ENCODE measurements at places on chromosomes 2 and 18.

- H3K4me1 ChIP-seq, result no peaks in the 10 kb centered on the region
- H3K36me3 ChIP-seq, result no peaks in the 10 kb centered on the region
- no peak for ATAC-seq
- H3K4me3 ChIP-seq, result no peak overlapping the region
- no peaks in the 10 kb centered on the region for H3K27me3 ChIP-seq
Observed at GRCh38 chr2:136858656-136859055, 93.3 kb downstream of the THSD7B start.

DNA sequence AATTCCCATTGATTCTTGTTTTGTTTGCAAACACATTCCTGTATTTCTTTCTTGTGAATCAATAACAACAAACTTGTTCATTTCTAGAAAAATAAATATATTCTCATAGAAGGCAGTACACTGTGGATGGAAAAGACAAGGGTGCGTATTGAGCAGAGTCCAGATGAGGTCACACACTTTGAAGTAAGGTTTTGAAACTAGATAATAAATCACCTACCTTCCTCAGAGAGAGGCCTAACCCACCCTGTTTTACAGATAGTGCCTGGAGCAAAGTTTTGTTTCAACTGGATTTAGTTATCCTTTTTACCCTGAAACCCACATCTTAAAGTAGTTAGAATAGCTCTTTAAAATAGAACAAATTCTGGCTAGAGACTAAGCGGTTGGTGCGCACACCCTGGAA, 137.1 kb upstream of the PIEZO2 start:
- H3K4me3 ChIP-seq, result no peak overlapping the region
- H3K36me3 ChIP-seq, result no peaks in the 10 kb centered on the region
- no peaks in the 10 kb centered on the region for H3K27me3 ChIP-seq
- H3K27ac ChIP-seq, result no peak overlapping the region
- no peaks in the 10 kb centered on the region for H3K4me1 ChIP-seq

DNA sequence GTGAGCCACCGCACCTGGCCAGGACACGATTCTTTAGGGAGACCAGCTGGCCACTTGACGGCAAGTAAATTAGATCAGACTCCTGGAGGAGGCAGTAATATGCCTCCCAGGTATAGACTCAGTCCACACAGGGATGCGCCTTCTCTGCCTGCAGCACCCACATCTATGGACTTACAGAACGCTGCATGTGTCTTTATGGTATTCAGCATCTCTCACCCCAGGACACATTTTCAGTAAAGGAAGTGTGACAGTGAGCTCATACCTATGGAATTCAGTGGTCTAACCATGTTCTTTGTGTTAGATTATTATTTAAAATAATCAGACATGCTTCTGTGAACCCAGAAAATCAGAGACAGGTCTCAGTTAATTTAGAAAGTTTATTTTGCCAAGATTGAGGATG, 5.9 kb upstream of the NARS1 start:
- no peak overlapping the region for H3K4me3 ChIP-seq
- no peaks in the 10 kb centered on the region for H3K27me3 ChIP-seq
- peaks cover 6% of the 10 kb centered on the region for H3K36me3 ChIP-seq
- H3K27ac ChIP-seq, result no peak overlapping the region
- H3K4me1 ChIP-seq, result peaks cover 15% of the 10 kb centered on the region
- ATAC-seq, result no peak

DNA sequence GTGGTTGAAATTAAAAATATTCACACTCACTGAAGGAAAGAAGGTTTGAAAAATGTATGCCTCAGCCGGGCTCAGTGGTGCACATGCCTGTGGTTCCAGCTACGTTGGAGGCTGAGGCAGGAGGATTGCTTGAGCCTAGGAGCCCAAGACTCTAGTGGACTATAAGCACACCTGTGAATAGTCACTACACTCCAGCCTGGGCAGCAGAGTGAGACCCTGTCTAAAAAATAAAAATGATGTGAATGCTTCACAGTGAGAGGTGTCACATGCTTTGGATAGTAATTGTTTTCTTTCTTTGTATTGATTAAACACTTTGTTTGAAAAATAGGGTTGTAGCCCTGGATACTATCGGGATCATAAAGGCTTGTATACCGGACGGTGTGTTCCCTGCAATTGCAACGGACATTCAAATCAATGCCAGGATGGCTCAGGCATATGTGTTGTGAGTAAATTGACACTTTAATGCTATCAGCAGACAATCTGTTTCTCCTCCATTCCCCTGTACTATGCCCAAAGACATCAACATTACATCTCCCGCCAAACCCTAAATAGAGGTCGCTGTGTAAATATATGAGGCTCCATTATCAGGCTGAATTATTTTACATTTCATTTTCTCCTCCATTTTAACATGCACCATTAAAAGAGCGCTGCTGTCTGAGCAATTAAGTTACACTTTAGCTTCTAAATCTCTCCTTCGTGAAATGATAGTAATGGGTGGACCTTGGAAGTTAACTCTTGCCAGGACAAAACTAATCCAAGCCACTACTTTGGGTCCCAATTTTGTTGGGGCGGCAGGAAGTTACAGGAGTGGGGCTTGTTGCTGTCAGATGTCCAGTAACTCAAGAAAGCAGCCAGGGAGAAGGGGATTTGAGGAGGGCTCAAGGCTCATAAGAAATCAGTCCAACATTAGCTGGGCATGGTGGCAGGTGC, 138.3 kb upstream of the TTC39C start:
- H3K27me3 ChIP-seq, result peaks cover 17% of the 10 kb centered on the region
- no peak overlapping the region for H3K27ac ChIP-seq
- peaks cover 17% of the 10 kb centered on the region for H3K4me1 ChIP-seq
- no peak overlapping the region for H3K4me3 ChIP-seq
- no peak for ATAC-seq
- H3K36me3 ChIP-seq, result no peaks in the 10 kb centered on the region

DNA sequence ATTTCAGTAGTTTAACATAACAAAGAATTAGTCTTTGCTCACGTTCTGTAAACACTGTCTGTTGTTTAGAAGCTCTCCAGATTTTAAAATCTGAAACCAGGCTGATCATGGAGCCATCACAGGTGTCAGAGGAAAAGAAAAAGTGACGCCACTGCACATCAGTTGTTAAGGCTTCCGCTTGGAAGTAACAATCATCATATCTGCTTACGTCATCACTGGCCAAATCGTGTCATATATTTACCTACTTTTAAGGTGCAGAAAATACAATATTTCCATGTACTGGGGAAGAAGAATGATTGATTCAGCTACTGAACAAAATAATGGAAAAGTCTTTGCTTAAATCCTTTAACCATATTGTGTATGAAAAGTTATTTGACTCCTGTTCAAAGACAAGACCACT, 382.6 kb upstream of the MC4R start:
- no peak overlapping the region for H3K4me3 ChIP-seq
- H3K4me1 ChIP-seq, result no peaks in the 10 kb centered on the region
- ATAC-seq, result no peak
- H3K36me3 ChIP-seq, result no peaks in the 10 kb centered on the region
- no peak overlapping the region for H3K27ac ChIP-seq
- H3K27me3 ChIP-seq, result no peaks in the 10 kb centered on the region

- ATAC-seq, result no peak
- H3K4me3 ChIP-seq, result no peak overlapping the region
- no peak overlapping the region for H3K27ac ChIP-seq
- no peaks in the 10 kb centered on the region for H3K4me1 ChIP-seq
Observed at GRCh38 chr2:71898375-71898774, 249.3 kb downstream of the CYP26B1 start.

- ATAC-seq, result no peak
- H3K36me3 ChIP-seq, result no peaks in the 10 kb centered on the region
- H3K4me1 ChIP-seq, result no peaks in the 10 kb centered on the region
- no peak overlapping the region for H3K27ac ChIP-seq
- no peak overlapping the region for H3K4me3 ChIP-seq
Observed at GRCh38 chr18:46302528-46303485, 198.6 kb downstream of the HAUS1 start.

GRCh38 chr2:18514526-18515461, 45.7 kb downstream of the RDH14 start:
- peaks cover 34% of the 10 kb centered on the region for H3K27me3 ChIP-seq
- no peak overlapping the region for H3K27ac ChIP-seq
- no peak for ATAC-seq
- H3K36me3 ChIP-seq, result no peaks in the 10 kb centered on the region
- no peak overlapping the region for H3K4me3 ChIP-seq
- H3K4me1 ChIP-seq, result no peaks in the 10 kb centered on the region

GRCh38 chr2:86825693-86826381, 35.1 kb upstream of the CD8A start:
- peaks cover 21% of the 10 kb centered on the region for H3K27me3 ChIP-seq
- ATAC-seq, result no peak
- peaks cover 5% of the 10 kb centered on the region for H3K36me3 ChIP-seq
- H3K4me1 ChIP-seq, result no peaks in the 10 kb centered on the region
- H3K27ac ChIP-seq, result no peak overlapping the region

- no peak for ATAC-seq
- H3K4me1 ChIP-seq, result peaks cover 29% of the 10 kb centered on the region
- peak overlapping the region; percentile 92 for H3K27ac ChIP-seq
- H3K4me3 ChIP-seq, result no peak overlapping the region
Observed at GRCh38 chr2:191152482-191153240, 1.9 kb upstream of the STAT4 start.

GRCh38 chr2:100683231-100683630, 120.4 kb downstream of the PDCL3 start:
- peaks cover 25% of the 10 kb centered on the region for H3K27me3 ChIP-seq
- no peaks in the 10 kb centered on the region for H3K36me3 ChIP-seq
- ATAC-seq, result no peak
- H3K27ac ChIP-seq, result no peak overlapping the region
- no peak overlapping the region for H3K4me3 ChIP-seq

DNA sequence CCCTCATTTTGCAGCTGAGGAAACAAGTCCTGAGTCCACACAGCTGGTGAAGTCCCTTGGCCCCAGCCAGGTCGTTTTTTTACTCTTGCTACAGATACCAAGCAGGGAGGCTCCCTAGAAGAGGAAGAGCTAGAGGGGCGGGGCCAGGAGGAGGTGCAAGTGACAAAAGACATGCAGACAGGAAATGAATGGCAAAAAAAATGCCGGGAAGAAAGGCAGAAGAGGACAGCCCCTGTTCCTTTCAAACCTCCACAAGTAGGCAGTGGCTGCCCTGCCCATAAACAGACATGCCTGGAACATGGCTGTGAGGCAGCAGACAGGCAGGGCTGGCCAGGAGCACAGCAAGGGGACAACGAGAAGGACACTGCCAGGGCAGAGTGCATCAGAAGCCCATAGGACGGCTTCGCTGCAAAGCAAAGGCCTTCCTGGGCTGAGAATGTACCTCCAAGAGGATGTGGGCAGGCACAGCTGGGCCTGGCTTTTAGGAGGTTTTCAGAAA, 108.7 kb downstream of the ZBTB7C start:
- no peaks in the 10 kb centered on the region for H3K36me3 ChIP-seq
- no peak overlapping the region for H3K4me3 ChIP-seq
- peaks cover 7% of the 10 kb centered on the region for H3K4me1 ChIP-seq

- H3K27me3 ChIP-seq, result no peaks in the 10 kb centered on the region
- peaks cover 36% of the 10 kb centered on the region for H3K36me3 ChIP-seq
- H3K4me3 ChIP-seq, result no peak overlapping the region
- ATAC-seq, result peak; percentile 34
- peaks cover 49% of the 10 kb centered on the region for H3K4me1 ChIP-seq
- H3K27ac ChIP-seq, result no peak overlapping the region
Observed at GRCh38 chr2:111167076-111167862, 46.6 kb downstream of the BCL2L11 start.

GRCh38 chr2:152573168-152573567, 144.1 kb downstream of the PRPF40A start:
- H3K4me1 ChIP-seq, result no peaks in the 10 kb centered on the region
- no peak overlapping the region for H3K4me3 ChIP-seq
- no peaks in the 10 kb centered on the region for H3K36me3 ChIP-seq
- H3K27ac ChIP-seq, result no peak overlapping the region

DNA sequence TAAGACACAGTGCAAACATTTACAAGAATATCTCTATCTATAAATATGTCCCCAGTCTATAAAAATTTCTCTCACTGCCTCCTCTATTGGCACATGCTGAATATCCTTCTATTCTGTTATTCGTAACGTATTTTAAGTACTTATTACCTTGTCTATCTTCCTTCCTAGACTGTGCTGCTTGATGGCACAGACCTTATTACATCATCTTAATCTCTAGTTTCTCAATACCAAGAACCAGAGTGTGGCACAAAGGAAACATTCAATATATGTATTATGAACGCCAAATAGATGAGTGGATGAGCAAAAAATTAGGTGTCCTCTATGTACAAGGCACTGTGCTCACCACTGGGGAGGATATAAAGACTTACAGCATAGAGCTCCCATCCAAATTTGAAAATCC, 282.8 kb downstream of the NBAS start:
- no peaks in the 10 kb centered on the region for H3K27me3 ChIP-seq
- no peak overlapping the region for H3K27ac ChIP-seq
- no peak for ATAC-seq
- H3K36me3 ChIP-seq, result peaks cover 65% of the 10 kb centered on the region

DNA sequence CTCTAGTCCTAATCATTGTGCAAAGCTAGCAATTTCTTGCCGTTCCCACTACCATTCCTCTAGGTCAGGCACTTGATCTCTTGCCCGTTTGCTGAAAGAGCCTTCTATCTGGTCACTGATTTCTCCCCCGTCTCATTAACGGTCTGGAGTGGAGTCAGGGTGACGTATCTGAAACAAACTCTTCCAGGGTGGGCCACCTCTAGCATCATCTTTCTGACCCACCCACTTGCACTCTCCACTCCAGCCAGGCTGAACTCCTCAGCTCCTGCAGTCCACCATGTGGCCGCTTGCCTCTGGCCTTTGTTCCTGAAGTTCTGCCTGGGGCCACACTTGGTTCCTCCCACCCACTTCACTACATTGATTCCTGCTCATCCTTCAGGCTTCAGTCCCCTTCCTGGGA, 13.3 kb downstream of the BCL2 start:
- H3K4me3 ChIP-seq, result peak overlapping the region; percentile 24
- no peaks in the 10 kb centered on the region for H3K27me3 ChIP-seq
- H3K36me3 ChIP-seq, result peaks cover 60% of the 10 kb centered on the region
- no peak for ATAC-seq
- peak overlapping the region; percentile 92 for H3K27ac ChIP-seq

- no peaks in the 10 kb centered on the region for H3K4me1 ChIP-seq
- no peak for ATAC-seq
- no peaks in the 10 kb centered on the region for H3K36me3 ChIP-seq
- no peak overlapping the region for H3K27ac ChIP-seq
- H3K27me3 ChIP-seq, result no peaks in the 10 kb centered on the region
- no peak overlapping the region for H3K4me3 ChIP-seq
Observed at GRCh38 chr2:7270011-7270431, 352.8 kb downstream of the RNF144A start.

DNA sequence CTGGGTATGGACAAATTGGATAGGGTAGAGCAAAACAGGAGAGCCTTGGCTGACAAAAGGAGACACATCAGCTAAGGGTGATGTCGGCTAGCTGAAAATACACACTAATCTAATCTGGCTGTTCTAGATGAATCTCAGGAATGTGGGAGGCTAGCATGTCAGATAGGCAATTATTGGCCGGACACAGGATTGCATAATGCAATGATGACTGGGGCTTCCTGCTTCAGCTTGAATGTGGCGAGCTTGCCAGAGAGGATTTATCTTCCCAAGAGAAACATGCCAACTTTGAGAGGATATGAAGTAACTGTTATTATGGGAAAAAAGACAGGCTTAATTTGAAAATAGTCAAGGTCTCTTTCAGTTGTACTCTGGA, 102.4 kb downstream of the TRIB2 start:
- peaks cover 10% of the 10 kb centered on the region for H3K4me1 ChIP-seq
- no peak for ATAC-seq
- H3K36me3 ChIP-seq, result no peaks in the 10 kb centered on the region
- H3K27ac ChIP-seq, result peak overlapping the region; percentile 69
